Pulmonary artery endothelial cell (primary cell): ENCODE measurements at places on chromosomes 7 and 10.
A peak's percentile ranks its signal among the peaks of the same experiment; 100 is the strongest.

GRCh38 chr10:77879710-77880109, 46.8 kb downstream of the DLG5 start:
- DNase-seq: no peak

- DNase-seq: no peak
Observed at GRCh38 chr10:18583575-18584270, 67.7 kb downstream of the NSUN6 start.

DNA sequence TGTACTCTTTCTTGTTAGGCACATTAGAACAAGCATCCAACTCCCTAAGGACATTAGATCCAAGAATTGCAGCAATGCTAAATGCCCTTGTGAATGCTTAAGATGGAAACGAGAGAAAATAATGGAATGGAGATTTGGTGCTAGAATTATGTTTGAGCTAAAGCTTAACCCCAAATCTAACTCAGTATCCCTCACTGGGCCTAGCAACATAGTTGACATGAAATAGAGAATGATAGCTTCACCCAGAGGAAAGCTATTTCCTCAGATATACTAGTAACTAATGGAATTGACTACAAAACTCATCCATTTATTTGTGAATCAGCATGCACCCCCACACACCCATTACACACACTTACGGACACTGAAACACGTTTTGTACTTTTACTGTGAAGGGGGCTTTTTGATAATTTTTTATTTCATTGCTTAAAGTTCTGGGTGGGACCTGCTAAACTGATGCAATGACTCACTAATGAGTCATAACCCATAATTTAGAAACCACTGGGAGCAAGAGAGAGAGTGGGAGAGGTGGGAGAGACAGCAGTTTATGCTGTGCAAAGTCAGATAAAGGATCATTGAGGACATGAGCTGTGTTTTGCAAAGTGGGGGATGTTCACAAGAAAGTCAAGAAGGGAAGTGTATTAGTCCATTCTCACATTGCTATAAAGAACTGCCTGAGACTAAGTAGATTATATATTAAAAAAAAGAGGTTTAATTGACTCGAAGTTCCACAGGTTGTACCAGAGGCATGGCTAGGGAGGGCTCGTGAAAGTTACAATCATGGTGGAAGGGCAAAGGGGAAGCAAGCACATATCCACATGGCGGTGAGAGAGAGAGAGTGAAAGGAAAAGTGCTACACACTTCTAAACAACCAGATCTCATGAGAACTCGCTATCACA, 382.7 kb downstream of the SFMBT2 start:
- DNase-seq: no peak

DNA sequence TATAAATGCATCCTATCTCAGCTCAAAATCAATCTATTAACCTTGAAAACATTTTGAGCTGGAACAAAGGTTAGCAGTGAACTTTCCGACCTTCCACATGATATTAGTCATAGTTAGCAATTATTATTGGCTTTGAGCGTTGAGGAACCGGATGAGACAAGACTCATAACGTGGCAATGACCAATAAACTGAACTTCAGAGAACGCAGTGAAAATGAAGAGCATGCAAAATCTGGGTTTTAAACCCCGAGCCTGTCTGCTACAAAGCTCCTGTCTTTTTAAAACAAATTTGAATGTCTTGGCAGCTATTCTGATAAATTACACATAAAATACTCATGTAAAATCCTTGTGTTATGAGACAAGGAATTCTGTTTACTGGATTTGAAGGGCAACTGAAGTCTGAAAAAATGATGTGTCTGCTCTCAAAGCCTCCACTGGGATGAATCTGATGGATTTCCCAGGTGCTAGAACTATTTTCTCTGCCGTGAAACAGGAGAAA, 74.7 kb upstream of the ITGB1 start:
- peak; percentile 71 for DNase-seq

DNA sequence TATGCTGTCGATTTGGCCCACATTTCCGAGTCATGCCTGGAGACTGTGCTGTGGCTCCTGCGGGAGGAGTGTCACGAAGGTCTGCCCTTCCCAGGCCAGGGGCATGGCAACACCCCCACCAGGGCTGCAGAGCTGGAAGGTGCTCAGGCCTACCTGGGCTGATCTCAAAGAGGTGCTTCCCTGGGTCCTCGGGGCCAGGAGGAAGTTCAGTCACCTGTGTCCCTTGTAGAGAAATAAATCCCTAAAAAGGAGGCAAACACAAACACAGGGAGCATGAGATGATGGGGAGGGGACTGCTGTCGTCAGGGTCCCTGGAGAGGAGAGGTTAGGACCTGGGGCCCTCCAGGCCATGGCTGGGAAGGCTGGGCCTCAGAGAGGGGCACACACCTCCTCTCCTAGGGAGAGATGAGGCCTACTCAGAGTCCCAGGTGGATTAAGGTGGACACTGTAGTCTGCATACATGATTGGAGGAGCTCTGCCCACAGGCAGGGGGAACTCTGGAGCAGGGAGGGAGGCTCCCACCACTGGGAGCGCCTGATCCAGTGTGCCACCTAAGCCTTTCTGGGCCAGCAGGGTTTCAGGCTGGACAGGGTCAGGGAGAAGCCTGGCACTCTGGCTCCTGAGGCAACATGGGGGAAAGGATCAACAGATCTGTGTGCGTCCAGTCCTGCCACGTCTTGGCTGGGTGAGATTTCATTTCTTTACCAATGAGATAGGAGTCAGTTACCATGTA, 49.4 kb downstream of the ARHGAP22 start:
- no peak for DNase-seq

DNA sequence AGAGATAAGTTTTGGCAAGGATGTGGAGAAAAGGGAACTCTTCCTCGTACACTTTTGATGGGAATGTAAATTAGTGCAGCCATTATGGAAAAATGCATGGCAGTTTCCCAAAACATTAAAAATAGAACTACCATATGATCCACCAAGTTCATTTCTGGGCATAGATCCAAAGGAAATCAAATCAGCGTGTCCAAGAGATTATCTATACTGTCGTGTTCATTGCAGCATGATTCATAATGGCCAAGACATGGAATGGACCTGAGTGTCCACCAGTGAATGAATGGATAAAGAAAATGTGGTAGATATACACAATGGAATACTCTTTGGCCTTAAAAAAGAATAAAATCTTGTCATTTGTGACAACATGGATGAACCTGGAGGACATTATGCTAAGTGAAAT, 70.3 kb upstream of the RSU1 start:
- peak; percentile 60 for DNase-seq

DNA sequence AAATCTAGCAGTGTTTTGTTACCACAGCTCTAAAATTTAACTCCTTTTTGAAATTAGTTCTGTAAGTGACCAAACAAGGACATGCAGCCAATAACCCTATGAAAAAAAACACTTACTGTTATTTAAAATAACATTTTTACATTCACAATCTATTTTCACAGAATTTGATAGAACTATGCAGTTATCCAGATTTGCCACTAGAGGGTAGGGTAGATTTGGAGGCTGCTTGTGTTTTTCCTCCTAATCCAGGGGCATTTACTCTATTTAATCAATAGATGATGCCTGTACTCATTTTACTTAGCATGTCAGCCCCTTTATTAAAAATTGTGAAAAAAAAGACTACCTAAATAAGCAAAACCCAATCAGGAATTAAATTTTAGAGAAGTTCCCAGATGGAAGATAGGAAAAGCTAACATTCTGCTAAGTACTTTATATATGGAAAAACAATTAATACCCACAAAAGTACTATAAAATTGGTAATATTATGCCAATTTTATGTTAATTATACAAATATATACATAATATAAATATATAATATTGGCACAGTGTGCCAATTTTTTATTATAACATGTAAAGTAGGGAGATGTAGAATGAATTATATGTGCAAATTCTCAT, 18.1 kb upstream of the LIPK start:
- DNase-seq: no peak

DNA sequence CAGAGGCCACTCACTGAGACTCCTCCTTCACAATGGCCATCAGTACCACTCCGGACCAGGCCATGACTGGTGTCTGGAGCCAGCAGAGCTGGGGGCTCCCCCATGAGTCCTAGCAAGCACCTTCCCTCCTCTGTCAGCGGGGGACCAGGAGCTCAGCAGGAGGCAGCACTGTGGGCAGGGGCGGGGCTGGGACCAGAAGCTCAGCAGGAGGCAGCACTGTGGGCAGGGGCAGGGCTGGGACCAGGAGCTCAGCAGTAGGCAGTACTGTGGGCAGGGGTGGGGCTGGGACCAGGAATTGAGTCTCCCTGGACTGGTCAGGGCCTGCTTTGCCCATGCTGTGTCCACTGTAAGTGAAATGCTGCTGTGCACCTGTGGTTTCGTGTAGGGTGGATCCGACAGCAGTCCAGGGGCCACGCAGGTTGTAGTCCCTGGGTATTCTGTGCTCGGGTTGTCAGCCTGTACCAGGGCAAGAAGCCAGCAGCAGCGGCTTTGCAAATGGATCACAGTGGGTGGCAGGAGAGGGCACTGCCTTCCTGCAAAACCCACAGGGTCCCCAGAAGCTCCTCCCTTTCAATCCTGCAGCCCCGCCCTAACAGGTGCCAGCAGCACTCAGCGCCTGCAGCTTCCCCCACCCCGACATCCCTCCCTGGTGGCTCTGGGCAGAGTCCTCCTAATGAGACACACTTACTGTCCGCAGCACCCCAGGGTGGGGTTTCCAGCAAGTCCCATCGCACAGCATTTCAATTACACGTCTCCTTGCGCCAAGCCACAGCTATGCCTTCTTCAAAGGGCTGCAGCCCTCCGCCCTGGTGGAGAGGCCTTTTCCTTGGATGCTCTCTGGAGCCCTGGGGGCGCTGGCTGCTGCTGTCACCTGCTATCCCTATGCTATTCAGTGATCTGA, 220.5 kb downstream of the TCERG1L start:
- no peak for DNase-seq

DNA sequence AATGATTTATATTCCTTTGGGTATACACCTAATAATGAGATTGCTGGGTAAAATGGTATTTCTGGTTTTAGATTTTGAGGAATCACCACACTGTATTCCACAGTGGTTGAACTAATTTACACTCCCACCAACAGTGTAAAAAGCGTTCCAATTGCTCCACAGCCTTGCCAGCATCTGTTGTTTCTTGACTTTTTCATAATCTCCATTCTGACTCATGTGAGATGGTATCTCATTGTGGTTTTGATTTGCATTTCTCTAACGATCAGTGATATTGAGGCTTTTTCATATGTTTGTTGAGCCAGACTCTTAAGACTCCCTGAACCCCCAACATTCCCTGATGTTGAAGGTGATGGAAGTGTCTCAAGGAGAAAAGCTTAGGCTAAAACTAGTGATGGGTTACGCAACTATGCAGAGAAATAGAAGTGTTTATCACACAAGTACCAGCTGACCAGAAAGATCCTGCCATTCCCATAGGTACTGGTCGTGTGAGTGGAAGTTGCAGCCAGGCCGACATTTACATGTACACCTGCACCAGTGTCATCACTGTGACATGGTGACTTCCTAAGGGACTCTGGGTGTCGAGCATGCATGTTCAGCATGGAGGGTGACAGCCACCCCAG, 711.2 kb upstream of the NRP1 start:
- no peak for DNase-seq

- peak; percentile 5 for DNase-seq
Observed at GRCh38 chr7:10022957-10023356, 950.7 kb upstream of the PHF14 start.

- no peak for DNase-seq
Observed at GRCh38 chr10:10849306-10849705, 168.4 kb upstream of the CELF2 start.

DNA sequence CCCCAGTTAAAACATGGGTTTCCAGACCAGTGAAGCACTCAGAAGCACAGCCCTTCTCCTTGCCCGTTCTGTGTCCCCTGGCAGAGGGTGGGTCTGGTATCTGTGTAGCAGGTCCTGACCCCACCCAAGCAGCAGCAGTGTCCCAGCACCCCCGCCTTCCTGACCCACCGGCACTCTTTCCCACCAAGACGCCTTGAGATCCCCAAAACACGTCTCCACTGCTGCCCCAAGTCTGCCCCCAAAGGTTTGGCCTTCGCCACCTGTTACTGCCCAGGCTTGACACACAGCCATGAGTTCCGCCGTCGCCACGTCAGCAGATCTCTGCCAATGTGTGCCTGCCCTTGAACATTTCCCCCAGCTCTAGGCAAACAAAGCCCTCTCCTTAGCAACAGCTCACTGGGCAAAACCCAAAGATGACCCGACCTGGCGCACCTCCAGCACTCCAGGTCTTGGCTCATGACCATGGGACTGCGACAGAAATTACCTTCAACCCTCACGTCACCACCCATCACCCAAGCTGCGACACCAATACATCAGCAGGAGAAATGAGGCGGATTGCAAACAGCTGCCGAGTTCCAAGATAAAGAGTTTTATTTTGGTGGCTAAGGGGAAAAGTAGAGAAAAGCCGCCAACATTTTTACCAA, 75.6 kb downstream of the CTBP2 start:
- DNase-seq: peak; percentile 73

DNA sequence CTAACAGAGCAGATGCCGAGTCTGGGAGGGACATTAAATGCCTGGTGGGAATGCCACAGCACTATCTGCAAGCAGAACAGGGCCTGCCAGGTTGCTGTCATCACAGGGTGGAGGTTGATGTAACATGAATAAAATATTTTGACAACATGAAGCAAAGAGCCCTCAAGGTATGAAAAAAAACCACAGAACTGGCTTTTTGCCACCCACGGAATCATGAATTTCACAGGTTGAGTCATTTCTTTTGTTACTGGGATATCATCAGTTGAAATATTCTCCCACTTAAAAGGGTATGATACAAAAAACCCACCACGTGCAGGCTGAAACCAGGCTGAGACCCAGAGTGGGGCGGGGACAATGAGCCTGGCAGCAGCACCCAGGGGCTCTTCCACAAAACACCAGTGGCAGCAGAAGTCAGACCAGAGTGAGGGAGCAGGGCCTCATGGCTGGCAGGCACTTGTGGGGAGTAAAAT, 220.1 kb downstream of the TNS3 start:
- DNase-seq: no peak

DNA sequence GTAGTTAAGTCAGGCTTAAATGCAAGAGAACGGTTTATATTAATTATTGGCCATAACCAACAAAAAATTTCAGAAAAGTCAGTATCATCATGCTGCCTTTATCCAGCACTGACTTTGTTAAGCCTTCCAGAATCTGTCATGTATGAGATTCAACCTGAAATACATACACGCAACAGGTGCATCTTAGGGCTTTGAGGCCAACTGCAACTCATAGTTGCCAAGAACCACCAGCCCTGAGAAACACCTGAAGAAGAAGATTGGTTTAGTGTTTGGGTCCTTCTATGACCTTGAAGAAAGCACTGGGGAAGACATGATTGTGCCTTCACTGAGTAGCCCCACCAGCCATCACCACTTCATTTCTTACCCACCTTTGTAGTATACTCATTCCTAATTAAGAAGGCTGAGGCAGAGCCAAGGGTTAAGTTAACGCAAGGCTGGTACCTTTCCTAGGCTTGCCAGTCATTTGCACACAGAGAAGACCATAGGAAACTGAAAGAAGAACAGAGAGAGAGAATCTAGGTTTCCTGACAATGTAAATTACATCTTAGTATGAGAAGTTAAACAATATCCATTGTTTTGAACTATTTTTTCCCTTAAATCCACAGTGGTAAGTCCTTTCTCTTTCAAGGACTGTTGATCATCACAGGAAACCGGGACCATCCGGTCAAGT, 200.1 kb upstream of the PRKCQ start:
- no peak for DNase-seq
